Activated gamma-delta T cell treated with anti-CD3 and anti-CD28 coated beads, Interleukin-2, amount 50 U/mL, for 16 hours (primary cell): ENCODE measurements at places on chromosomes 7 and 10.

DNA sequence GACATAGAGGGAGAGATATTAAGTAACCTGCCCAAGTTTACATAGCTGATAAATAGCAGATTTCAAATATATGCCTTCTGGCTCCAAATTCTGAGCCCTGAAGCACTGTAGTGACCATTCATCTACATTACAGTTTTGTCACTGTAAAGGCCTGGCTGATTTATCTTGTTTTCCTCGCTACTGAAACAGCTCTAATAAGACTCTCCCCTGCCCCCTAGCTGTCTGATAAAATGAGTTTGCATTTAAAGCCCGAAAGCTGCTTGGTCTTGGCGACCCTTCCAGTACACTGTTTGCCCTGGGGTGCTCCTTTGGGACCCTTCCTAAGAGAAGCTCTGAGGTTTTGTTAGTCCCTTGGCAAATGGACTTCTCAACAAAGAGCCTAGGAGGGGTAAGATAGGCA is 59.7 kb upstream of the RAB11FIP2 start:
- no peak for DNase-seq

DNA sequence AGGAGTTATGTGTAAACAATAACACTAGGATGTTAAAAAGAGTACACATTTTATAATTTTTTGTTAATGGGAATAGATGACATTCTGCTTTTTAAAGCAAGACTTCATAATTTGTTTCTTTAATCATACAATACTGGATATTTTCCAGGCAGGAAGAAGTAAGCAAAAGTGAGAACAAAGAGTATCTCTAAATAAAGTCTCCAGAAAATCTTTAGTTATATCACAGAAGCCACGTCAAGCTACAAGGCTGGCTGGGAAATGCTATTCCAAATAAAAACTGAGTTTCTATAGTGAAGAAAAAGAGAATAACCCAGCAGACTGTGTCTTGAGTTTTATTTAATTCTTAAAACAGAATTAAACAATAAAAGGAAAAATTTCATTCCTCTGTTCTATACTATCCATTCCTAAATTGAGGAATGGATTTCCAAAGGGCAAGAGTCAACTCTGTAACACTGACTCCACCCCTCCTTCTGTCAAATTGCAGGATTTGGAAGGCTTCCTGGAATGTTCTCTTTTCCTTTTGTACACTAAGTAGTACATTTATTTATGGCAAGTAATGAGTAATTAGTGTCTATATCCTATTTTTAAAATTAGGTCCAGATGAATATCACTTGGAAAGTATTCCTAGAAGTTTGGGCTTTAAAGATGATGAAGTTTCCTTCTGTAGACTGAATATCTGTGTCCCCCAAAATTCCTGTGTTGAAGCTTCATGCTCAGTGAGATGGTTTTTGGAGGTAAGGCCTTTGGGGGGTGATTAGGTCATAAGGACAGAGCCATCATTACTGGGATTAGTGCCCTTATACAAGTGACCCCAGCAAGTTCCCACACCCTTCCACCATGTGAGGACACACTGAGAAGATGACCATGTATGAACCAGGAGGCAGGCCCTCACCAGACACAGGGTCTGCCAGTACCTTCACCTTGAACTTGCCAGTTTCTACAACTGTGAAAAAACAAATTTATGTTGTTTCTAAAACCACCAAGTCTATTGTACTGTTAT is 290.9 kb downstream of the CRPPA start:
- DNase-seq: no peak

DNA sequence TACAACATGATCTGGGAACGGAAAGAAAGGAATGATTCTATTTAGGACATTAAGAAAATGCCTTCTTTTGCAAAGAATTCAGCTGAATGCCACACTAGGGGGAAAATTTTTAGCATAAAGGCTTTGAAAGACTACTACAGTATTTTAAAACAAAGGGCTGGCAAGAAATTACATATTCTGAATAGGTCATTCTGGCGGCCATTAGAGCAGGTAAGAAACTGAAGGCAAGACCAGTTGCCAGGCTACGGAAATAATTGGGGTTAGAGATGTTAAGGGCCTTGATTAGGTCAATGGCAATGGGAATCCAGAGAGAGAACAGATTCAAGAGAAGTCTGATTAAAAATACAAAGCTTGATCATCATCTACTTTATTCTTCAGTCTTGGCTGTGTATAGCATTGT is 3.8 kb upstream of the HECTD2 start:
- no peak for DNase-seq

DNA sequence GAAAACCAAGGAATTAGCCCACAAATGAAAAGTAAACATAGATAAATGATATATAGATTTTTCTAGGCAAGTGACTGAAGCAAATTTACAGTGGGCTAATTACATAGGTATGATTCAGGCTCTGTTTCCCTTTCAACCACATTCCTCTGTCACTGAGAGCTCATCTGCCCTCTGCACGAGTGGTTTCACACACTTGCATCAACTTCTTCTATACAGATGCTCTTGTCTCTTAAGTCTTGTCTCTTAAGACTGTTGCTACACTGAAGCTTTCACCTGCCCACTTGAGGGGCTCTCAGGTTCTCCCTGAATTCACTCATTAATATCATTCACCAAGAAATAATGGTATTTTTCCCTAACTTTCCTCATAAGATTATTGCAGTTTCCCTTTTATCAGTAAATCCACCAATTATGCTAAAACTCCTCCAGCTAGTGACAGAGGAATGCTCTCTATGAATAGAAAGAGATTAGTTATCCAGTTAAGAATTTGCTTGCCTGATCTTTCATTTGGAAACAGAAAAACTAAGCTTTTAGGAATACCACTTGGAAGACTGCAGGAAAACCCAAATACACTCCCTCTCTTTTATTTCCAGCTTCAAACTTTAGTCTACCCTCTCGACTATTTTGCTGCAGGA is 95.7 kb downstream of the ELAPOR2 start:
- DNase-seq: no peak

DNA sequence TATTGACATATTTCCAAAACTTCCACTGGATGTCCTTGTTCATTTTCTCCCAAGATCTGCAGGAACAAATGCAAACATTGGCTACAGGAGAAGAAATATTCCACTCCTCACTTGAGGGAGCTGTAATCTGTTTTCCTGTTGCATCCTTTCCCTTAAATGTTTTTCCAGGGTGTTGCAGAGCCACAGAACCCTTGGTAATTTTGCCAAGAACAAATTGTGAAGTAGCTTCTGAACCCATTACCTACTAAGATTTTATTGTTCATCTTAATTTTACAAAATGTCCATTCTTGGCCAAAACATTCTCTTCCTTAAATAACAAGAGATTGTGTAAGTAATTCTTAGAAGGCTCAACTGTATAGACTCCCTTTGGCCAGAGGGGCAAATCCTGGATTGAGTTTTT is 177.0 kb downstream of the GNAT3 start:
- DNase-seq: no peak

GRCh38 chr7:135744938-135745702 is 3.5 kb downstream of the FAM180A start:
- DNase-seq: no peak

DNA sequence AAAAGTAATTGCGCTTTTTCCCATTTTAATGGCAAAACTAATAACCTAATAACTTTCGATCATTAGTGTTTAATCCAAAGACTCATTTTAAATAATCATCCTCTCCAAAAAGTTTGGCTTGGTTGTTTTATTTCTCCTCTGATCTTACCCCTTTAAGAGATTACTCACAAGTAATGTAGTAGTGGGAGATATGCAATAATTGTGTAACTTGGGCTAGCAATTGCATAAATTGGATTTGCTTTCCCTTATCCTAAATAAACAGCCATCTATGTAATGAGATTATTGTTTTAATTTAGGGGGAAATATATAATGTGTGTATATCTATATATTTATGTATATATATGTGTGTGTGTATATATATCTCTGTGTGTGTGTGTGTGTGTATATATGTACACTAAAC is 82.5 kb downstream of the RNLS start:
- DNase-seq: no peak

- no peak for DNase-seq
Observed at GRCh38 chr10:87866412-87866974, 3.1 kb downstream of the PTEN start.

GRCh38 chr10:88270871-88271713 is 312.0 kb downstream of the RNLS start:
- DNase-seq: peak; percentile 11
